Hepatocyte (in vitro differentiated cells): ENCODE measurements at places on chromosomes 5 and 9.
A peak's percentile ranks its signal among the peaks of the same experiment; 100 is the strongest.

- no peak for DNase-seq
Measured at GRCh38 chr9:133943036-133943780, 48.9 kb downstream of the VAV2 start.

DNA sequence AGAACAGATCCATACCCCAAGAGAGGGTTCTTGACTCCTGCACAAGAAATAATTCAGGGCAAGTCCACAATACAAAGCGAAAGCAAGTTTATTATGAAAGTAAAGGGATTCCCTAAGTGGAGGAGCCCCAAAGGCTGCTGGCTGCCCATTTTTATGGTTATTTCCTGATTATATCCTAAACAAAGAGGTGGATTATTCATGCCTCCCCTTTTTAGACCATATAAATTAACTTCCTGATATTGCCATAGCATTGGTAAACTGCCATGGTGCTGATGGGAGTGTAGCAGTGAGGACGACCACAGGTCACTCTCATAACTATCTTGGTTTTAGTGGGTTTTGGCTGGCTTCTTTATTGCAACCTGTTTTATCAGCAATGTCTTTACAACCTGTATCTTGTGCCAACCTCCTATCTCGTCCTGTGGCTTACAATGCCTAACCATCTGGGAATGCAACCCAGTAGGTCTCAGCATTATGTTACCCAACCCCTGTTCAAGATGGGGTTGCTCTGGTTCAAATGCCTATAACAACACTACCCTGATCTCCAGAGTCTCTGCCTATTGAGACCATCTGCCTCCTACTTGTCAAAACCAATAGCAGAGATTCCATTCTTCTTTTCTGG, 154.4 kb upstream of the GRAMD2B start:
- no peak for DNase-seq

DNA sequence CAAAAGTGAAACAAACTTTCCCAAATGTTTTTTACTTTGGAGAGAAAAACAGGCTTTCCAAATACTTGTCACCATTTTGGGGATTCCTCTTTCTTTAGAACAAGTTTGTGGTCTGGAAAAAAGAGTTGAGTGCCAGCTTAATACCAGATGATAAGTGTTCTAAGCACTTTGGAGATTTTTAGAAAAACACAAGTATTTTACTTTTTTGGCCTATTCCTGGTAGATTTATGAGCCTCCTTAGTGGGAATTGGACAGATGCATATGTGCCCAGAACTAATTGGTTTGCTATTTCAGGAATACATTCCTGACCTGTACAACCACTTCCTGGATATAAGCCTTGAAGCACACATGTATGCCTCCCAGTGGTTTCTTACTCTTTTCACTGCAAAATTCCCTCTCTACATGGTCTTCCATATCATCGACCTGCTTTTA, 40.5 kb downstream of the GPR21 start:
- DNase-seq = no peak

- DNase-seq = no peak
Measured at GRCh38 chr5:77390221-77390620, 101.9 kb downstream of the WDR41 start.

GRCh38 chr5:1226839-1227581, 1.8 kb downstream of the SLC6A18 start:
- DNase-seq = no peak

DNA sequence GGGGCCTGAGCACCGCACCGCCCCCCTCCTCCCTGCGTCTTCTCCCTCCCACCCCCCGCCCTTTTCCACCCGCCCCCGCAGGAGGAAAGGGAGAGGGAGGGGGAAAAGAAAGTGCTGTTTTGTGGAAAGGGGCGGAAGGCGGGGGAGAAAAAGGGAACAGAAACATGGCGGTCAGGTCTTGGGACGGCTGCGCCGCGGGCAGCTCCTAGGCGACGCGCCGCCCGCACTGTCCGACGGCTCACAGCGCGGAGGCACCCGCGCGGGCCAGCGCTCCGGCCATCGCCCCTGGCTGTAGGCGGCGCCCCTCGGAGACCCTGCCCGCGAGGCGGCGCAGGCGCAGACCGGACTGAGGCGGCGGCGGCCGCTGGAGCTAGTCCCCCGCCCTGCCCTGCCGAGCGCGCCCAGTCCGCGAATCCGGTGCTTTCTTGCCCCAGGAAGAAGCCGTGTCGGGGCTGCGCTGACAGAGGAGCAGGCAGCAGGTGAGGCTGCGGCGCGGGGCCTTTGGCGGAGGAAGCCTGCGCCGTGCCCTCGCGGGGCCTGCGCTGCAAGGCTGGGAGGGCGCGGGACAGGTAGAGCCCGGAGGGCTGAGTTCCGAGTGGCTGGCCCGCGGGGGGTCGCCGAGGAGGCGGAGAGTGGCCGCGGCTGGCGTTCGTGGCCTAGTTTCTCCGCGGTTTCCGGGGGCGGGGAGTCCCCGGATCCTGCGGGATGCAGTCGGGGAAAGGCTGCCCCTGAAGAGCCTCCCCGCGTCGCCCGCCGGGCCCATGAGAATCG, at the start of gene DENND4C:
Gene DENND4C, plus strand, starts transcription at position 339 of the 771 bp plus-strand sequence. CDS start 45,482 bp downstream, outside the sequence.
- DNase-seq = peak; percentile 94

GRCh38 chr9:100428871-100429654, 2.1 kb downstream of the MSANTD3 start:
- peak; percentile 84 for DNase-seq

DNA sequence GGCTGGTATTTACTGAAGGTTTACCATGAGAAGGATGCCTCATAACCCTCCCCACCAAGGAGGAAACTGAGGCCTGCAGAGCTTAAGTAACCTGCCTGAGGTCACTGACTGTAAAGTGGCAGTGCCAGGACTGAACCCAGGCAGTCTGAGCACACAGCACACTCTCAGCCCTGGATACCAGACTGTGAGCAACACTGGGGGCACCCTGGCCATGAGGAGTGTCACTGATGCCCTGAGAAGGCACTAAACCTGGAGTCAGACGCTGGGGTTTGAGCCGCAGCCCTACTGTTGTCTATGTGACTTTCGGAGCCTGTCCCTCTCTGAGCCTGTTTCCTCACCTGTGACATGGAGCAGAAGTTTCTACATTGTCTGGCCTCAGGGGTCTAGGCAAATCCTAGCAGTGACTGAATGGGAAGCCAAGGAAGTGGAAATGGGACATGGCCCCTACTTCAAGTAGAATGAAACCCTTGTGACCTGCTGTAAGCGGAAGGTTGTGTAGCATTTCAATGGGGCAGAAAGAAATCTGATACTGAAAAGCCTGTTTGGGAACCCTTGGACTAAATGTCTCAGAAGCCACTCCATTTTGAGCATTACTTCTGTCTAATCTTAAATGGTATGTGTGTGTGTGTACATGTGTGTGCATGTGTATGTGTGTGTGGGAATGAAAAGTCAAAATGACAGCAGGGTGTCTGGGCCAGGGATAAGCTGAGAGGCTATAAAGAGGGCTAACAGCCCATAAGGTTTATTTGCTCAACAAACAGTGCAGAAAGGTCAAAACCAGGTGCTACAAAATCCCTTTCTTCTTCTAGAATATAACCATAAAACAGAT, 36.0 kb downstream of the B4GALT1 start:
- DNase-seq = no peak

DNA sequence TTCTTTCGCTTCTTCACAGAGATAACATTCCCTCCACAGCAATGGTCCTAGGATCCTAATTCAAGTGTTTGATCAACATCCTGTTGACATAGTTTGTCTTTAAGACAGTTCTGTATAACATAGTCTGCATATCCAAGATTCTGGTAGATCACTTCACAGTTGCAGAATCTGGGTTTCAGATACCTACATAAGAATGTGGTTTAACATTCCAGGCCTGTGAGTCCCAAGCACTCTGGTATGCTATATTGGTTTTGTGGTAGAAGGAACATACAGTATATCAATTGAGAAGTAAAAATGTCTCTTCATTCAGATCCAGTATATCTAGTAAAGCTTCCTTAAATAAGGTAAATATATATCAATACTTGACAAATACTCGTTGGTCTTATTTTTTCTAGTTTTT, 914.2 kb upstream of the CDH6 start:
- DNase-seq = no peak

DNA sequence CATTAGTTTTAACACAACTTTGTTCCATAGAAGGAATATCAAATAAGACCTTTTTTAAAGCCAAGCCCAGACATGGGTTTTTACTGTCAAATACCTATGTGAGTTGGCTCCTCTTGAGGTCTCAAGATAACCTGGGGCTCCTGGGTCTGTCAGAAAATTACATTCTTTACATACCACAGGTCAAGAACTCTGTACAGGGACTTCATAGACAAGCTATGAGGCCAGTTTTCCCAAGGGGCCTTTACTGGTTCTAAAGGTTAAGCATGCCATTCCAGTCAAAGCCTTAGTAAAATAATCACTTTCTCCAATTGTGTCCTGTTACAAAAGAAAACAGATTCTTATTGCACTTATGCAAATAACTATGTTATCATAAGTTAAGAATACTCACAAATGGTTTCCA, 15.5 kb upstream of the SMC2 start:
- no peak for DNase-seq

DNA sequence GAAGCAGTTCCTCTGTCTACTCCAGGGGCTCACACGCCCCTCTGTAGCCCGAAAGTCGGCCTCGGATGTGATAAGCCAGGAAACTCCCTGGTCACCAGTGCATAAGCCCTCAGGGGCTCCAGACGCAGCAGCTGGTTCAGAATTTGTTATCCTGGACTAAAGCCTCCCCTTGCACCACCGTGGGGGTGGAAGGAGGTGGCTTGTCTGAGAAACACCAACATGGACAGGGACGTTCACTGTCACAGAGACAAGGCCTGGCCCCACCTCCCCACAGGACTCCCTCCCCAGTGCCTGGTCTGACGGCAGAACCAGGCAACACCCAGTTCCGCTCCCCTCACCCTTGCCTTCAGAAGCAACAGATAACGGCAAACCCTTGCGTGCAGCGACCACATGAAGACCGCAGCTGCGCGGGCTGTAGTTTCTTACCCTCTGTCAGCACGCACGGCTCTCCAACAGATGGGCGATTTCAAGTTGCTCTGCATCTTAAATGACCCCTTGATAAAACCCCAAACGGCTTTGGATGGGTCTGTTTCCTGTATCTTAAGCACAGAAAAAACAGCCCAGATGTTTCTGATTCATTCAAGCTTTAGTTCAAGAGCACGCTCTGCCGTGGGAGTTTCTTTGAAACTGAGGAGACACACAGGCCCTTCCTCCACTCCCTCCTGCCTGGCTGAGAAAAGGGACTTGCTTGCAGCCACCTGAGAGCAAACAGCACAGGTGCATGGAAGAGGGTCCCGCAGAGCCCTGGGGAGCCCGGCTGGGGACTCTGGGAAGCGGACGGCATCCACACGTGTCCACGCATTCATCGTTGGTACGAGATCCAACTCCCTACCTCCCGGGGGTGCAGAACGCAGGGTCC, 44.7 kb upstream of the NKD2 start:
- peak; percentile 74 for DNase-seq

- DNase-seq = no peak
Measured at GRCh38 chr9:78443946-78444345, 147.0 kb downstream of the PSAT1 start.

DNA sequence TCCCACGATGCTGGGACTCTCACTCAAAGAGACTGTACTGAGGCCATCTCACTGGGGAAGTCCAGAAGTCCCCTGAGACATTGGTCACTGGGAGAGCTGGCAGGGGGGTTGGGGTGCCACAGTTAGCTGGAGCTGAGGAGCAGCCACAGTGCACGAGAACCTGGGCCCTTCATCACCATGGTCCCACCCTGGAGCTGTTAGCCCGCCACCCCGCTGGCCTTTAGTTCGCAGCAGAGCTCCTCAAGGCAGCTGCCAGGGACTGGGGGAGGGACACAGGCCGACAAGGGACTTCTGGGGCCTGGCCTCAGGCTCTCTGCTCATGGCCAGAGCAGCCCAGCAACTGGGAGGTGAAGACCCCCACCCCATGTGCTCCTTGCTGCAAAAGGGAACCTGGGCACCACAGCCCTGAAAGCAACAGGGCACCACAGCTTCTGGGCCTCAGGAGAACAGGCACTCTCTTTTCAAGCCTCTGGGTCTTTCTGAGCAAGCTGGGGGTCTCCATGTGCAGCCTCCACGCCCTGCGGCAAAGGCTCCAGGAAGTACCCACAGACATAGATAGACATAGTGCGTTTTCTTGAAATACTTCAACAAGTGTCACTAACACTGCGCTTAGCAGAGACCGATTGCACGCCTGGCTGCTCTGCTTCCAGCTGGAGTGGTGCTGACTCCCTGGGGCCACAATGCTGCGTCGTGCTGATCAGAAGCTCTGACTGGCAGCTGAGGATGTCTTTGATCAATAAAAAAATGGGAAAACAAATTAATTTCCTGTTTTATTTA, 46.0 kb downstream of the VAV2 start:
- DNase-seq = no peak

- DNase-seq = peak; percentile 94
Measured at GRCh38 chr9:88534456-88535225, at the start of gene NXNL2. TSS of gene NXNL2 (plus strand) at chr9:88535178. CDS start at chr9:88535435, 257 bp downstream.

DNA sequence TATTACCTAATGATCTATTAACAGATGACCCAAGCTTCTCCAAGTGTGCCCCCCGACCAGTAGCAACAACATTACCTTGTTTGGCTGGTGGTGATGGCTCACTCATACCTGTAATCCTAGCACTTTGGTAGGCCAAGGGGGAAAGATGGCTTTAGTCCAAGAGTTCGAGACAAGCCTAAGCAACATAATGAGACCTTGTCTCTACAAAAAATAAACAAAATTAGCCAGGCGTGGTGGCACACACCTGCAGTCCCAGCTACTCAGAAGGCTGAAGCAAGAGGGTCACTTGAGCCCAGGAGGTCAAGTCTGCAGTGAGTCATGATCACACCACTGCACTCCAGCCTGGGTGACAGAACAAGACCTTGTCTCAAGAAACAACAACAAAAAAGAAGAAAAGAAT, 62.9 kb downstream of the GCNT1 start:
- DNase-seq = no peak

- peak; percentile 40 for DNase-seq
Measured at GRCh38 chr9:120579139-120580050, 572 bp downstream of the CDK5RAP2 start.

GRCh38 chr5:1931604-1932231, 49.0 kb upstream of the IRX4 start:
- peak; percentile 37 for DNase-seq

- no peak for DNase-seq
Measured at GRCh38 chr5:157365732-157366131, 94.3 kb upstream of the NIPAL4 start.

DNA sequence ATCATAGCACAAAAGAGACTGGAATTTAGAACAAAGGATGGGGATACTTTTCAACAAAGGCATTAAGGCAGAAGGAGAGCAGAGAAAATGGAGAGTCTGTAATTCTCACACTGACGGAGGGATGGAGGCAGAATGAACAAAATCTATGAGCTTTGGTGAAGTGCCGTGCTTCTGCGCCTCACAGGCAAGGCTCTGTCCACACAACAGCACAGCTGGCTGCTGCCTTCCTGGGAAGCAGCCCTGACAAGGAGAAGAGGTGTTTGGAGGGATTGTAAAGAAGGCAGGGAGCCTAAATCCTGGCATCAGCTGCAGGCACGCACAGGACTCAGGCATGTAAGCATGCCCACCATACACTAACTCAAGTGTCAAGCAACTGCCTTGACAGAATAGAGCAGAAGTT, 485.2 kb upstream of the KIF2A start:
- DNase-seq = no peak

DNA sequence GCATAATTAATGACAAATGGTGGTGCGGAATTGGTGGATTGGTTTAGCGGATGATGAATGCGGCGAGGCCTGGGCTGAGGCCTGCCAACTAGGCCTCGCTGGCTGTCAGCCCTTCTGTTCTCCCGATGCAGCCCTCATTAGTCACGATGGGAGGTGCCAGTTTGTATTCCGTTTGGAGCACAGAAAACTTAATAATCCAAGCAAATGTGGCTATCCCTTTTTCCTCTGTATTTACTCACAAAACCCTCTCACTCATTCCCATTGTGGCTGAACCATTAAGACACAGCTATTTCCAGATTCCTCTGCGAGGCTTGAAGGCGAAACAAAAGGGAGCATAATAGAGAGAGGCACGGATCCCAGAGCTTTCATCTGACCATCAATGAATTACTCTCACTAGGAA, 114.3 kb downstream of the MVB12B start:
- DNase-seq = no peak

GRCh38 chr9:14205463-14205862, 108.5 kb downstream of the NFIB start:
- DNase-seq = no peak
